ENCODE measurements at places on chromosomes 3 and 15. TPM values are rescaled to one million over a fixed set of nuclear protein-coding genes. Genes with fewer than 3 reads are reported as not detected.
A peak's percentile ranks its signal among the peaks of the same experiment; 100 is the strongest.

Gene GOLGA8R
- 1.4 TPM for total RNA-seq

GRCh38 chr3:112484352-112484751 lies 14.9 kb downstream of the BTLA start:
- DNase-seq, result no peak

DNA sequence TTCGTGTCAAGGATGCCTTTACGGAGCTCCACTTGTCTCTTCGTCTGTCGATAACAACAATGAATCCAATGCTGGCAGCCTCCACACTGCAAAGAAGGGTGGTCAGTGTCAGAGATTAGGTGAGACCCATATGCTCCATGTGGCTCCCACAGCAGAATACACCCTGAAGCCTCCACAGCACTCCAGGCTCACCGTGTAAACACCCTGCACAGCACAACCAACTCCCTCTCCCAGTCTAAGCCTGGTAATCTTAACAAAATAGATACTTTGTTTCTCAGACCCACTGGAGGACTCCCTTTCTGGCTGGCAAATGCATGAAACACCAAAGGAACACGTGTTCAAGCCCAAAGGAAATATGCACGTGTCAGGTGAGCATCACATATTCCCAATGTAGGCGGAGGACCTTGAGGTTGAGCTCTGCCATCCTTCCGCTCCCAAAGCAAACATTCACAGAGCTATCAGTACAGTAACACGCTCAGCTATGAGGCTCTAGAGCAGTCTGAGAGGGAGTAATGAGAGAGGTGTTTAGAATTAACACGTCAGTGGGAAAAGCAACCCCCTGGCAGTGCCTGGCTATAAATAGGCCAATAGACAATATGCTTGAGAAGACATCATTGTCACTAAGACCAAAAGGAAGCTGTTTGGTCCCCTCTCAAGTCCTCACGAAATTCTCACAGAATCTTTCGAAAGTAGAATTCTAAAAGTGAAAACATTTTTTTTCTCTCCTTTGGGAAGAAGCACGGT lies 86.7 kb downstream of the MCF2L2 start:
- no peak for DNase-seq

- no peak for DNase-seq
Observed at GRCh38 chr3:29889215-29889614, 608.3 kb downstream of the RBMS3 start.

Gene SH2D7
- not detected for total RNA-seq

- peak; percentile 27 for DNase-seq
Observed at GRCh38 chr3:101992863-101993262, 143.5 kb downstream of the NFKBIZ start.

- DNase-seq, result no peak
Observed at GRCh38 chr3:184630861-184631471, 69.4 kb downstream of the EPHB3 start.

Gene NXPE3
- total RNA-seq, result 2.5 TPM

Gene BNC1
- total RNA-seq, result 29.6 TPM

Gene TM4SF18
- 4.9 TPM for total RNA-seq

- DNase-seq, result no peak
Observed at GRCh38 chr3:108863799-108864135, 41.2 kb downstream of the TRAT1 start.

Gene KLHL40
- not detected for total RNA-seq

GRCh38 chr15:58556541-58556940 lies 124.8 kb downstream of the LIPC start:
- no peak for DNase-seq

DNA sequence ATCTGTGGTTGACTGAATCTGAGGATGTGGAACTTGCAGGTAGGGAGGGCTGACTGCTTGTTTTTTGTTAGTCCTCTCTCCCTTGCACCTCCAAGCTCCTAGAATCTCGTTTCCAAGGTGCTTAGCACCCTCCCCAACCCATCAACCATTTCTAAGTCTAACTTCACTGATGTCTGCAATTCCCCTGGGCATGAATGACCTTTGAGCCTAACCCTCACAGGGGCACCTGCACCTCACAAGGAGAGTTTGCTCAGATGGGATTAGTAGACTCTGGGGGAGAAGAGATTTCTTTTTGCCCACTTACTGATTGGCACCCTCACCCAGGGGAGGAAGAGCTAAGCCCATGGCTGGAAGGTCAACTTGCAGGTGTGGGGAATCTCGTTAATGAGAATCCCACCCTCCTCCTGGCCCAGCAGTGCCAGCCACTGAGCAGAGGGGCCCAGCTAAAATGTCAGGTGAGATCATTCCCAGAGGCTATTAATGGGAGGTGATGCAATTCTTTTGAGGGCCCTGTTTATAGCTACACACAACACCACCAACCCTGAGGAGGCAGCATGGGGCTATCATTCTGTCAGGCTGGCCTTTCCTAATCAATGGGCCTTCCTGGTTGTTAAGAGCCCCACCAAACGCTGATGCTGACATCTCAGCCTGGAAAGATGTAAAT lies 81.6 kb upstream of the HERC1 start:
- DNase-seq, result no peak

GRCh38 chr15:93073465-93073952 lies 15.5 kb downstream of the RGMA start:
- DNase-seq, result no peak

Gene NEK10
- total RNA-seq, result 1.7 TPM

DNA sequence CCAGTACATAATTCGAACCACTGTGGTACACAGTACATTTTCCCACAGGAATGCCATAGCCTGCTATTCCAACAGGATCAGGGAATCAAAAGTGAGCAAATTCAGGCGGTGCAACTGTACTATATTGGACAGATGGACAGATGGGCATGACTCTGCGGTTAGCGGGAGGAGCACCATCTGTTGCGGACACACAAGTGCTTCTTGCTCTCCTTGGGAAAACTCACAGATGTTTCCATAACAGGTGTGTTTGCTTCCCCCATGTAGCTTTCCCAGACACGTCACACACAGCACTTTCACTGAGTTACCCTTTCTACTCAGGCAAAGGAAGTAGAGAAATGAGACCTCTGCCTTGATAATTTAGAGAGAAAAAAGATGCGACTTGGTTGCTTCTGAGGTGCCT lies 325.1 kb upstream of the THBS1 start:
- no peak for DNase-seq

DNA sequence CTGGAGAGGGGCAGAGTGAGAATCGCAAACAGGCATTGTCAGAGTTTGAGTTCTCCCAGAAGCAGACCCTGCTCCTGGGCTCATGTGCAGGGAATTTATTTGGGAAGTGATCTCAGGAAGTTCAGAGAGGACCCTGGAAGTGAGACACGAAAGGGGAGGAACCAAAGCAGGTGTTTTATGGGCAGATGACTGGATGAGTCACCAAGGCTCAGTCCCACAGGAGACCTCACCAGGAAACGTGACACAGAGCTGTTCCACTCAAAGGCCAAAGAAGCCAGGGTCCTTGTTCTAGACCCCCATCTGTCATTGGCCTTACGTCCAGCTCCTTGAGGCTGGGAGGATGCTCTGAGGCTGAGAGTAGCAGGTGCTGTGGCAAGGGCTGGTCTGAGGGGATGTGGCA lies 43.4 kb upstream of the SEC22A start:
- no peak for DNase-seq

GRCh38 chr3:116405231-116405630 lies 40.1 kb downstream of the LSAMP start:
- DNase-seq, result no peak

DNA sequence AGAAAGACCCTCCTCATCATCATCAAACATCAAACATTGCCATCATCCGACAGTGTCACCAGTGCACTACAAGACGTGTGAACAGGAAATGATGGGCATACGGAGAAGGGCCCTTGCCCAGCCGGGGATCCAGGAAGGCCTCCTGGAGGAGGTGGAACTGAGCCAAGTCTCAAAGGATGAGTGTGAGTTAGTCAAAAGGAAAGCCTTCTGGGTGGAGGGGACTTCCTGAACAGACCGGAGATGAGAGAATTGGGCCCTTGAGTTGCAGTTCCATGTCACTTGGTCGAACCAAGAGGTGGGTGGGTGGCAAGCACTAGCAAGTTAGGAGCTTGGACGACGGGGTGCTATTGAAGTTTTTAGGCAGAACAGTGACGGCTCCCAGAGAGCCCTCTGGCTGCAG lies 8.5 kb downstream of the SEMA4B start:
- DNase-seq, result no peak

Gene DPH3
- 5.7 TPM for total RNA-seq

DNA sequence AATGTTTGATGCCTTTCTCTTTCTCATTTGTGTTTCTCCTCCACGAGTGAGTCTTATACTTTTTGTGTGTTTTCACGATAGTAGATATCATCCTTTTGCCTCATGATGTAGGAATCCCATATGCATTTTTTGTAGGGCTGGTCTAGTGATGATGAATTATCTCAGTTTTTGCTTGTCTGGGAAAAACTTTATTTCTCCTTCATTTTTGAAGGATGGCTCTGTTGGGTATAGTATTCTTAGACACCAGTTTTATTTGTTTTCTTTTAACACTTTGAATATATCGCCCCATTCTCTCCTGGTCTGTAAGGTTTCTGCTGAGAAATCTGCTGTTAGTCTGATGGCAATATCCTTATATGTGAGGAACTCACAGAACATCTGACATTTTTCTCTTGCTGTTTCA lies 18.3 kb downstream of the CEP63 start:
- no peak for DNase-seq

Gene ARL14
- not detected for total RNA-seq

DNA sequence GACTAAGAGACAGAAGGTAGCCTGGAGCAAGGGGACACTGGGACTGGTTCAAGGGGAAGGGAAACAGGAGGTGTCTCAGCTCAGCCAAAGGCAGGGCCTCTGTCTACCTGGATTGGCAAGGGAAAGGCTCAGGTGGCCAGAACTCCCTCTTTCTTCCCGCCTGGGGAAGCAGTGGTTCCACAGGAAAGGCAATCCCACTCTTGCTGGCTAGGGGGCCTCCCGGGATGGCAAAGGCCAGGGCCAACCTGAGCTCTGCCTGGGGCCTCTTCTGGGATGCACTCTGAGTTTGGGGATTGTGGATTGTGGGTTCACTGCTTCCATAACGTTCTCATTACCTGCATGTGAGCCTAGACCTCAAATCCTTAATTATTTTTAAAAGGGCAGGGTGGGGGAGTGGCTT lies 13.0 kb upstream of the PARP6 start:
- no peak for DNase-seq

DNA sequence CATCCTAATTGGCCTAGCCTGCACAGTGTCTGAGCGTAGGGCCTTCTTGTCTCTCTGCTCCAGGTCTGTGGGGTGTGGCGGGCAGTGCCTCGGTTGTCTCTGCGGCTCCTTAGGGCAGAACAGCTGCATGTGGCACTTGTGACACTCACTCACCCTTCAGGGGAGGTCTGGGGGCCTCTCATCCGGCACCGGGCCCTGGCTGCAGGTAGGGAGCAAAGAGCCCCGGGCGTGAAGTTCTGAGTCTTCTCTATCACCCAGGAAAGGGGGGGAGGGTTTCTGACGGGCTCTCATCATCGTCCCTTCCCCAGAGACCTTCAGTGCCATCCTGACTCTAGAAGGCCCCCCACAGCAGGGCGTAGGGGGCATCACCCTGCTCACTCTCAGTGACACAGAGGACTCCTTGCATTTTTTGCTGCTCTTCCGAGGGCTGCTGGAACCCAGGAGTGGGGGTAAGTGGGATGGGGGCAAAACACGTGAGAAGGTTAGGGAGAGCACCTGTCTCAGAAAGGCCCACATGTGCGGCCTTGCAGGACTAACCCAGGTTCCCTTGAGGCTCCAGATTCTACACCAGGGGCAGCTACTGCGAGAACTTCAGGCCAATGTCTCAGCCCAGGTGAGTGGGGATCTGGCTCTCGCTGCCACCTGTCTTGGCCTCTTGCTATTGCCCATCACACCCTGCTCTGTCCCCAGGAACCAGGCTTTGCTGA lies 2.6 kb downstream of the CHRD start:
- no peak for DNase-seq

GRCh38 chr3:195907684-195907933 lies 742 bp downstream of the TNK2 start:
- DNase-seq, result no peak

Gene BOC
- total RNA-seq, result 63.0 TPM

Gene BTLA
- total RNA-seq, result 0.11 TPM

Gene CTXN2
- not detected for total RNA-seq

Gene UROC1
- not detected for total RNA-seq

DNA sequence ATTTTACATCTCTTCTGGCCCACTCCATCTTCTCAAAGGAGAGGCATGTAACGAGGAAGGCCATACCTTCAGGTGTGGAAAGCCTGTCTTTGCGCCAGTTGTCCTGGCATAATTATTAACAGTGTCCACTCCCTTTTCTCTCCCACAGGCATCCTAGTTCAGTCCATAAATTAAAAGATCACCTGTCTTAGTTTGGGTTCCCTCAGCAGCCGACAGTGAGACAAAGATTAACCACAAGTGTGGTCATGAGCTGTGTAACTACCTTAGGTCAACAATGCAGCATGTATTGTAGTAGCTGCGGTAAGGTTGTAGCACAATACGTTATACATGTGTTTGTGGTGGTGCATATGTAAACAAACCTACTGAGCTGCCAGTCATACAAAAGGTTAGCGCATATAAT lies 103.3 kb upstream of the GALNT15 start:
- no peak for DNase-seq

- no peak for DNase-seq
Observed at GRCh38 chr15:72113347-72114031, 4.5 kb downstream of the MYO9A start.

DNA sequence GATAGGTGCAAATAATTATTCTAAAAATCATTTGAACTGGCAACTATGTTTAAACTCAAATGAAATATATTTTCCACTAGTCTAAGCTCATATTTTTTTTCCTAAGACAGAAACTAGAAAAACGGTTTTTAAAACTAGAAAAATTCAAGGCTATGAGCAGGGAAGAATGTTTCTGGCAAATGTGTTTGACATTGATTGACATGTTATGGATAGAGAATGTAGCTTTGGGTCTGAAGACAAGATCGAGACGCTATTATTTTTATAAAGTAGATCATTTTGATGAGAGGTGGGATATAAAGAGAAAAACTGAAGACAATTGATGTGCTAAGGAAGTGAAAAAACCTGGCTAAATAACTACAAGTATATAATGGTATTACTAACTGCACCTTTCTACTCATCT lies 415.2 kb downstream of the GABRB3 start:
- DNase-seq, result no peak

GRCh38 chr3:79396595-79396994 lies 371.2 kb downstream of the ROBO1 start:
- no peak for DNase-seq

DNA sequence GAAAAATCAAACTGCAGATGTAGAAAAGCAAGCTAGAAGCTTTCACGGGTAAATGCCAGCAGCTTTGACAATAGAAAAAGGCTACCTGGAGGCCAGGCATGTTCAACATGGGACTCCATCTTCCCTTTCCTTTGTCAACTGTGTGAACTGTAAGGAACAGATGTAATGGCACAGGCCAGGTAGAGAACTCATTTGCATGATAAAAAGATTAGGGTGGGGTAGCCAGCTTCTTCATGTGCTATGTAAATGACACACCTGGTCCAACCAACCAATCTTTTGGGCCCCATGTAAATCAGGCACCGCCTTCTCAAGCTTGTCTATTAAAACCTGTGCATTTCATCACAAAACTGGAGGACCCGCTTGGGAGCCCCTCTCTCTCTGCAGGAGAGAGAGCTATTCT lies 686.5 kb upstream of the GOLIM4 start:
- no peak for DNase-seq
